ENCODE measurements at places on chromosomes 11 and 22.

DNA sequence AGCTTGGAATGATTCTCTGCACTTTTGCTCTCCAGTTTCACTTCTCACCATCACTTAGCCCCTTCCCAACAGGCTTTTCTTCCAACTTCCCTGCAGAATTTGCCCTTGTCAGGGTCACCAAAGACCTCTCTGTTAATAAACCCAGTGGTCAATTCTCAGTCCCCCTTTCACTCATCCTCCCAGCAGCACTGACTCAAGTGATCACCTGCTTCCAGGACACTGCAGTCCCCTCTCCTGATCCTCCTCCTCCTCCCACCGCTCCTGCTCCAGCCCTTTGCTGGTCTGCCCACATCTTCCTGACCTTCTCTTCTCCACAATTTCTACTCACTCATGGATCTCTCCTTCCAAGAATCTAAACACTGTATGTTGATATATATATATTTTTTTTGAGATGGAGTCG lies 57.9 kb downstream of the SHISAL1 start:
- DNase-seq = no peak

- DNase-seq = no peak
These were observed 71.5 kb upstream of the SLC22A12 start for GRCh38 chr11:64519541-64519940.

- DNase-seq = no peak
These were observed 20.7 kb upstream of the CHORDC1 start for GRCh38 chr11:90243534-90243933.

GRCh38 chr22:50167689-50168489 lies 2.6 kb upstream of the PANX2 start:
- no peak for DNase-seq

DNA sequence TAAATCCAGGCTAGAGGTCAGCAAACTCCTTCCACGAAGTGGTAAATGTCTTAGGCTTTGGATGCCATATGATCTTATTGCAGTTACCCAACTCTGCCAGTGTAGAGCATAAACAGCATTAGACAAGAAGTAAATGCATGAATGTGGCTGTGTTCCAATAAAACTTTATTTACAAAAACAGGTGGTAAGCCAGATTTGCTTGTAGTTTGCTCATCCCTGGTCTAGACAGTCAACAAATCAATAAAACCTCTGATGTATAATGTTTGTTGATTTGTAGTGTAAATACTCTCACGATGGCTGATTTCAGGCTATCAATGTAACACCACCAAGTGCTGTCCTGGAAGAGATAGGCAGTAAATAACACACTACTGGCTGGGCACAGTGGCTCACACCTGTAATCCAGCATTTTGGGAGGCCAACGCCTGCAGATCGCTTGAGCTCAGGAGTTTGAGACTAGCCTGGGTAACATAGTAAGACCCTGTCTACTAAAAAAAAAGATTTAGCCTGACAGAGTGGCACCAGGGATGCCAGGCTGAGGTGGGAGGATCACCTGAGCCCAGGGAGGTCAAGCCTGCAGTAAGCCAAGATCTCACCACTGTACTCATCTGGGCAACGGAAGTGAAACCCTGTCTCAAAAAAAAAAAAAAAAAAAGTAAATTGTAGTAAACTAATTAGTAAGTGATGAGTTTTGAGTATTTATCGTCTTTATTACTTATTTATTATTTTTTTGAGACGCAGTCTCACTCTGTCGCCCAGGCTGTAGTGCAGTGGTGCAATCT lies 6.9 kb upstream of the CATSPER1 start:
- no peak for DNase-seq

DNA sequence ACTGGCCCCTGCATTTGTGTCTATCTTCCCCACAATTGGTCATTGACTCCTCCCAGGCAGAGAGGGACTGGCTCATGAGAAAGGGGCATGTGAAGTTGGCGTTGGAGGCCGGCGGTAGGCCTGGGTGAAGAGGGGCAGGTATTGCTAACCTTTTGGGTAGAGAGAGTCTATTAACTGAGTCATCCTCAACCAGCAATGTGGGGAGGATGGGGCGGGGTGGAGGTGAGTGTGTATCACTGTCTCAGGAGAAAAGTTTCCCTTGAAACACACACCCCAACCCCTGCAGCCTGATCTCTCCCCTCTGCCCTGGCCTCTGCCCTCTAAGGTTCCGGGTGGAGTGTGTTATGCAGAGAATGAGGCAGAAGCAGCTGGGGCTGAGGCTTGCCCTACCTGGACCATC lies 60.1 kb upstream of the PHF21B start:
- no peak for DNase-seq

- DNase-seq = no peak
These were observed 48.3 kb upstream of the PHOX2A start for GRCh38 chr11:72292106-72292785.

DNA sequence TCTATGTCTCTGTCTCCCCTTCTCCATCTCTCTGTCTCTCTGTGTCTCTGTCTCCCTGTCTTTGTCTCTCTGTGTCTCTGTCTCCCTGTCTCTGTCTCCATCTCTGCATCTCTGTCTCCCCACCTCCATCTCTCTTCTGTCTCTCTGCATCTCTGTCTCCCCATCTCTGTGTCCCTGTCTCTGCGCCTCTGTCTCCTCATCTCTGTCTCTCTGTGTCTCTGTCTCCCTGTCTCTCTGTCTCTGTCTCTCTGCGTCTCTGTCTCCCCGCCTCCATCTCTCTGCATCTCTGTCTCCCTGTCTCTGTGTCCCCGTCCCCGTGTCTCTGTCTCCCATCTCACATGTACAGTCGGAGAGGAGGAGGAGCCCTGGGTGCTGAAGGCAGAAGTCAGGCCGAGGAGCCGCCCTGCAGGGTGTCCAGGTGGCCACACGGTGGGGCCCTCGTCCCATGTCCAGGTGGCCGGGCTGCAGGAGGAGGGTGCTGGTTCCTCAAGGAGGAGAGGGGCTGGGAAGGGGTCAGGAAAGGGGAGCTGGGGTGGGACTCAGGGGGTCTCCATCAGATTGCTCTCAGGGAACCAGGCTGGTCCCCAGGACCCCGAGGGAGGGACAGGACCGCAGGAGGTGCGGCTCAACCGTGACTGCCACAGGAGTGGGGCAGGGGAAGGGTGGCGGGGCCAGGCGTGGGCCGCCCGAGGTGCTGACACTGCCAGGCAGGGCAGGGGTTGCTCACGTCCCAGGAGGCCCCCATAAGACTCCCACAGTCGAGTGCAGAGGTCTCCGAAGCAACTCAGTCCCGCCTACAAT lies 25.6 kb upstream of the TH start:
- DNase-seq = peak; percentile 17

- no peak for DNase-seq
These were observed 164.6 kb downstream of the IGLL1 start for GRCh38 chr22:23415490-23415851.

DNA sequence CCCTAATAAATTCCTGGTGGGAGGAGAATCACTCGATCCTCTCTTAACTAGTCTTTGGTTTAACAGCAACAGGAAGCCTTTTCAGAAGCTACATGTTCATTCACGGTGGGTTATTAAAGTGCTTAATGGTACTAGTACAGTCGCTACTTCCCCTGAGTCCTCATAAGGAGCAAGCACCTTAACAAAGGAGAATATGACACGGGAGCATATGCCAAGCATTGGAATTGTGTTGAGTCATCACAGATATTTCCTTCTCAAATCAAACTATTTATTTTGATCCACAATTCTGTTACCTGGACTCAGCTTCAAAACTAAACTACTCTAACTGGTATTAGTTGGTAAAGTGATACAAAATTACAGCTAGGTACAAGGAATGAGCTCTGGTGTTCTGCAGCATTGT lies 177.5 kb upstream of the CTSC start:
- no peak for DNase-seq

DNA sequence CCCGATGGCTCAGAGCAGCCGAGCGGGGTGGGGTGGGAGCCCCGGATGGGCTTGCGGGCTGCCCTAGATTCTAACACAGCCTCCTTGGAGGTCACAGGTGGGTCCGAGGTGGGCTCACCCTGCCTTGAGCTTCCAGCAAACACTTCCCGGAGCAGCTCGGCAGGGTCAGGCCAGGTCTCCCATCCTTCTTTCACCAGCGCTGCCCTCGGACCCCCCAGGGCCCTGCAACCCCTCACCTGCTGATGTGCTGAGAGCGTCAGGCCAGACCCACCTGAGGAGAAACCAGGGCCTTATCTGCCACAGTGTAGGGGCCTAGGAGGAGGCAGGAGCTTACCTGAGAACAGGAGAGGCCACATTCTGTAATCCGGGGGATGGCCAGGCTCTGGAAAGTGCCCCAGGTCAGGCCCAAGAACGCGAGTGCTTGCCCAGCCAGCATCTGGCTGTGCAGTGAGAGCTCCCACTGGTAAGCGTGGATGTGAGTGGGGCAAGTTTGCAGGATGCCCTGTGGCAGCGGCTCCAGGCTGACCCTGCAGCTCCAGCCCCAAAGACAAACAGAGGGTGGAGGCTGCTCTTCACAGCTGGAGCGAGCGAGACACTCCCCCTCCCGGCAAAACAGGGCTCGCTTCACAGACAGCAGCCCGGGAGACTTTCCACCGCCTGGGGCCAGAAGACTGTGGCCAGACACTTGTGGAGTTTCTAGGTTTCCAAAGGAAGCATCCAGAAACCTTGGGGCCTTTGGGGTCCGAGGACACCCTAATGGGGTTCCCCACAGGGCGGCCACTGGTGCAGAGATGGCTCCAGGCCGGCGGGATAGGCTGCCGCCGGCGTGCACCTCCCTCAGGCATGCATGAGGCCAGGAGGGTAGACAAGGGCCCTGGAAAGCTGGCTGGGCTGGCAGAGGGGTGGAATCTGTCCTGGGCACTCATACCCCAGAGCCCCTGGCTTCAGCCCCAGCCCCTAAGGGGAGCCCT lies at the start of gene IL17REL:
Gene IL17REL (minus strand): TSS at position 555 of the 971 bp plus-strand sequence. CDS start 119 bp downstream, at position 436.
- DNase-seq = no peak

GRCh38 chr11:118117790-118118601 lies 31.2 kb upstream of the SMIM35 start:
- no peak for DNase-seq

GRCh38 chr11:118126082-118126838 lies 26.4 kb downstream of the SCN4B start:
- DNase-seq = no peak

GRCh38 chr22:22810018-22810427 lies 77.6 kb upstream of the IGLL5 start:
- DNase-seq = no peak

DNA sequence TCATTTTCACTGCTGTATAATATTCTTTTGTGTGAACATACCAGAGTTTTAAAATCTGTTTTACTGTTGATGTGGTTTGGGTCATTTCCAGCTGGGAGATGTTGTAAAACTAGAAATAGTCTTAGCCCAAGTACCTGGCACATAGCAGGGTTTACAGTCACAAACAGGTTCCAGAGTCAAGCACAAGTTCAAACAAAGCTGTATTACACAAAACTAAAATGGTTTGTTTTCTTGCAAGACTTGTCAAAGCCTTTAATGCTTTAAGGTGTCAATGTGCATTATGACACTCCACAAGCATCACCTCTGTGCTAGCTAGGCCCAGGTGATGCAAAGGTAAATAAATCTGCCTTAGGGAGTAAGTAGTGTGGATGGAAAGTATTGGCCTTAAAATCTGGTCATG lies 379.1 kb downstream of the MN1 start:
- no peak for DNase-seq

All from ascending aorta (tissue), 2 donors.